ENCODE measurements at places on chromosomes 2 and 18. TPM values are rescaled to one million over a fixed set of nuclear protein-coding genes. Genes with fewer than 3 reads are reported as not detected.

GRCh38 chr2:233692648-233693047, at the start of gene UGT1A6:
UGT1A6 (plus strand) TSS chr2:233692890; CDS start chr2:233693005, 115 bp downstream.
- no peak within 1 kb of the TSS for H3K4me3 ChIP-seq
- no peaks in the 10 kb centered on the region for H3K27me3 ChIP-seq
- H3K36me3 ChIP-seq, result no peaks in the 10 kb centered on the region
- H3K27ac ChIP-seq, result no peak within 1 kb of the TSS
- no peaks in the 10 kb centered on the region for H3K4me1 ChIP-seq

- no peaks in the 10 kb centered on the region for H3K4me1 ChIP-seq
- DNase-seq, result no peak
- H3K36me3 ChIP-seq, result peaks cover 45% of the 10 kb centered on the region
- H3K27ac ChIP-seq, result no peak overlapping the region
These were observed 63.0 kb downstream of the TANK start for GRCh38 chr2:161223139-161223732.

GRCh38 chr2:151483546-151483945, 73.8 kb downstream of the RIF1 start:
- no peak overlapping the region for H3K4me3 ChIP-seq
- no peak for DNase-seq
- H3K27ac ChIP-seq, result no peak overlapping the region

GRCh38 chr2:71102981-71103681, 26.9 kb downstream of the MCEE start:
- no peak overlapping the region for H3K4me3 ChIP-seq
- H3K27ac ChIP-seq, result no peak overlapping the region
- H3K4me1 ChIP-seq, result no peaks in the 10 kb centered on the region

DNA sequence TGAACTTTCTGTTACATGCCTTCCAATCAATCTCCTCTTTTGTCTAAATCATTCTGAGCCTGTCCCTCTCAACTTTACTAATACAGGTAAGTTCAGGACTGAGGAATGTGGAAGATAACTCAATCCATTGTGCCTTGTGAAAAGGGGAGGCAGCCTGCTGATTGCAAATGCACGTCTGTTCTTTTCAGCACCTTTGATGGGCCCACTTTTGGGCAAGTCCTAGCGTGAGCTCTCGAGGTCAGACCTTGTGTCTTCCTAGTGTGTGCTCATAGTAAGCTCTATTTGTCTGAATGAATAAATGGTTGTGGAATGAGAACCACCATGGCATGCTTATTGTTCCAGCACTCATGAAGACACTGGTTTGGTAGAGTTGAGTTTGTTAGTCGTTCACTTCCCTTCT, 50.4 kb upstream of the REL start:
- H3K27me3 ChIP-seq, result no peaks in the 10 kb centered on the region
- H3K27ac ChIP-seq, result no peak overlapping the region

- no peaks in the 10 kb centered on the region for H3K36me3 ChIP-seq
- no peak overlapping the region for H3K27ac ChIP-seq
- H3K27me3 ChIP-seq, result no peaks in the 10 kb centered on the region
- H3K4me3 ChIP-seq, result no peak overlapping the region
- DNase-seq, result no peak
- H3K4me1 ChIP-seq, result no peaks in the 10 kb centered on the region
These were observed 39.3 kb downstream of the C1QL2 start for GRCh38 chr2:119119076-119119785.

- H3K36me3 ChIP-seq, result no peaks in the 10 kb centered on the region
- DNase-seq, result no peak
- no peaks in the 10 kb centered on the region for H3K4me1 ChIP-seq
- no peak overlapping the region for H3K27ac ChIP-seq
- no peaks in the 10 kb centered on the region for H3K27me3 ChIP-seq
These were observed 61.7 kb upstream of the EPC2 start for GRCh38 chr2:148582679-148583511.

- DNase-seq, result peak; percentile 85
- H3K27ac ChIP-seq, result peak overlapping the region; percentile 62
- no peaks in the 10 kb centered on the region for H3K36me3 ChIP-seq
- peaks cover 17% of the 10 kb centered on the region for H3K4me1 ChIP-seq
These were observed 820.4 kb downstream of the GALR1 start for GRCh38 chr18:78069784-78070664.

The HAAO gene
- total RNA-seq, result 3.1 TPM

The TIA1 gene
- 132 TPM for total RNA-seq

The SCYGR8 gene
- total RNA-seq, result not detected

The LOXL3 gene
- total RNA-seq, result 5.4 TPM
